Cortex of kidney (tissue), 1 donor: ENCODE measurements at places on chromosomes 4 and X.

DNA sequence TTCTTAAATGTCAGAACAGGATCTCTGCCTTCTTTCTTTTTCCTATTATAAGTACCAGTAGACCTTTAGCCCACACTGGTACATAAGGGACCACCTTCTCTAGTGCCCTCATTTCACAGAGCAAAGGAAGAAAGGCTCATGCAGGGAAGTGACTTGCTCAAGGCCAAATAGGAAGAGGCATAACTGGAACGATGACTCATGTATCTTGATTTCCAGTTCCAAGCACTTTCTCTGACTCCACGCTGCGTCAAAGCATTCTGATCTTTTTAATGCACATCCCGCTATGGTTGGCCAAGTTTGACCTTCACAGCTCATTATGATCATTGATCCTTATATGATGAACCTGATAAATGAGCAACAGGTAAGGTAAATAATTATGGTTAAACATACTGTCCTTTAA is 542.0 kb downstream of the GBA3 start:
- no peak for DNase-seq

DNA sequence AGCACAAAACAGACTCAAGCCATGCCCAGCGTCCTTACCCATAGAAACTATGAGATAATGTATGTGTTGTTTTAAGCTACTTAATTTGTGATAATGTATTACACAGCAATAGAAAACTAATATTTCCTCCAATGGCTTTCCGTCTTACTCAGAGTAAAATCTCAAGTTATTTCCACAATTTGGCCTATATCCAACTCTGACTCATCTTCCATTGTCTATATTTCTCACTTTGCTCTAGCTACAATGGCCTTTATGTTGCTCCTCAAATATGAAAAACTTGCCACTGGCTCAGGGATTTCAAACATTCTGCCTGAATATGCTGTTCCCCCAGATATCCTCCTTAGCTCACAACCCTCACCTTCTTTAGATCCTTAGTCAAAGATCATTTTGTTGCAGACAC is 31.6 kb downstream of the IQCM start:
- no peak for DNase-seq

DNA sequence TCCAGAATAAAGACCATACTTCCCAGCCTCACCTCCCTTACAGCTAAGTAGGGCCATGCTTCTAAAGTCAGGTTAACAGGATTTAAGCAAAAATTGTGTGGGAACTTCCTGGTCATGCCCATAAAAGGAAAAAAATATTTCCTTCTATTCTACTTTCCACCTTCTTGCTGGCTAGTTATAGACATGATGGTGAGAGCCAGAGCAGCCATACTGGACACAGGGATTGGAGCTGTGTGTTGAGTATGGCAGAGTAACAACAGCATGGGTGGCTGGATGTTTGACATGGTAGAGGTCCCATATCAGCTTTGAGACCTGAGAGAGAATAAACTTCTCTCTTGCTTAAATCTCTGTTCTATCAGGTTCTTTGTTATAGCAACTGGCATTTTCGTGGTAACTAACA is 15.1 kb upstream of the CBR4 start:
- DNase-seq: no peak

GRCh38 chrX:104187931-104188330 is 21.7 kb downstream of the FAM199X start:
- no peak for DNase-seq

DNA sequence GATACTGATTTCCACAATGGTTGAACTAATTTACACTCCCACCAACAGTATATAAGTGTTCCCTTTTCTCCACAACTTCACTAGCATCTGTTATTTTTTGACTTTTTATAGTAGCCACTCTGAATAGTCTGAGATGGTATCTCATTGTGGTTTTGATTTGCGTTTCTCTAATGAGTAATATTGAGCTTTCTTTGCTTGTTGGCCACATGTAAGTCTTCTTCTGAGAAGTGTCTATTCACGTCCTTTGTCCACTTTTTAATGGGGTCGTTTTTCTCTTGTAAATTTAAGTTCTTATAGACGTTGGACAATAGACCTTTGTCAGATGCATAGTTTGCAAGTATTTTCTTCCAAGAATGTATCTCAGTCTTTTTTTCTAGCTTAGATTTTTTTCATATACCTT is 10.0 kb downstream of the FBXW7 start:
- no peak for DNase-seq

GRCh38 chr4:164977243-164978164 is at the start of gene TRIM61:
TRIM61 (minus strand) TSS chr4:164977657; CDS start chr4:164970002, 7,655 bp downstream.
- no peak for DNase-seq
